ENCODE measurements at places on chromosomes 16 and 17.

DNA sequence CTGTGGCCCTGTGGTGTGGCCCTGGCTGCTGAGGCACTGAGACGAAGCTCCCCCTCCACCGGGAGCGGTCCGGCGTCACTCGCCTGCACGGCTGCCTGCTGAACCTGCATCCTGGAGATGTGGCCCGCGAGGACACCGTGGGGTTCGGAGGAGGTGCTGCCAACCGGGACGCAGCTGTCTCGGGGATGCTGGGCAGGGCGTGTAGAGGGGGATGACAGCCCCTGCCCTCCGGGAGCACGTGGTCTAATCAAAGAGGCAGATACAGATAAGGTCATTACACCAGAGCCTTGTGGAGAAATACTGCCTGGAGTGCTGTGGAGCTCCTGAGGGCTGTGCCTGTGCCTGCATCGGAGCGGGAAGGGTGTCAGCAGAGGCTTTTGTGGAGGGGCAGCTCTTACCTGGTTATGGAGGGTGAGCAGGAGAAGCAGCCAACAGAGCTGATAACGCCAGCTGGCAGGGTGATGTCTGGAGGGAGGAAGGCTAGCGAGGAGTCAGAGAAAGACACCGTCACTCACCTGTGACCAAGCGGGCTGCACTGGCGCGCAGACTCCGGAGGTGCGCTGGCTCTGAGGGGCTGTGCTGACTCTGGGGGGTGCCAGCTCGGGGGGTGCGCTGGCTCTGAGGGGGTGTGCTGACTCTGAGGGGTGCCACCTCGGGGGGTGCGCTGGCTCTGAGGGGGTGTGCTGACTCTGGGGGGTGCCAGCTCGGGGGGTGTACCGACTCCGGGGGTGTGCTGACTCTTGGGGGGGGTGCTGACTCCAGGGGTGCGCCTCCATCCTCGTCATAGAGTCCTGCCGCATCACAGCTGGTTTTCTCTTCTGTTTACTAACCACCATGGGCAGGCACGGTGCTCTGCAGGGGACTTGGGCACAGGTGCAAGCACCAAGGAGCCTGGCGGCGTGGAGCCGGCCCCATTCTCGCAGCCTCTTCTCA lies 104.7 kb upstream of the CHMP6 start:
- DNase-seq: no peak

- no peak for DNase-seq
Measured at GRCh38 chr17:688100-688989, 26.3 kb downstream of the VPS53 start.

GRCh38 chr17:81416612-81417011 lies 21.4 kb downstream of the BAHCC1 start:
- DNase-seq: no peak

DNA sequence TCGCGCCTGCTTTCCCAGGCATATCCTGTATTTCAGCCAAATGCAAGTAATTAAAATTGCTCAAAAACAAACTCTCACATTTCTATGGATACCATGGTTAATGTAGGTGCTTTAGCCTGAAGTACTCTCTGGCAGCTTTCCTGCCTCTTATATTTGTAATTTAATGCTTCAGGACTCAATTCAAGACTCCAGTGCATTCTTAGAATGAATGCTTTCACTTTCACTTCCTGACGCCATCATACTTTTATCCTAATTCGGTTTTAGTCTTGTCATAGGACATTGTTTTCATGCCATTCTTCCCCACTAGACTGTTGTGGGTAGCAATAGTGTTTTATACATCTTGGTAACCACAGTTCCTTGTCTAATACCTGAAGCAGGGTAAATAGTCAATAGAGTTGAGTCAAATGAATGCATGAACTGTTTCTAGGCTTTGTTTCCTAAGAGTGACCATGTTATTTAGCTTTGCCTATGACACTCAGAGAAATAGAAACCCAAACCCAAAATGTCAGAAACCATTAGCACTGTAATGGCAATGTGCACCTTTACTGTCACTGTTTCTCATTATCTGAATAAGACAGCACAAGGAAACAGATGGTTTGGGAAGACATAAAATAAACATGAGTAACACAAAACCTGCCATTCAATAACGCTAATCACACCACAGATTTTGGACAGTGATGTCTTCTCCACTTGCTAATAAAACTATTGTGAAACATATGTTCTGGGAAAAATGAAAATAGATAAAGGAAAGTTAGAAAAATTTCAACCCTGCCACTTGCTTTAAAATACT lies 705.5 kb downstream of the CDH11 start:
- no peak for DNase-seq

GRCh38 chr17:35764123-35764991 lies 3.7 kb downstream of the C17orf50 start:
- peak; percentile 75 for DNase-seq

- no peak for DNase-seq
Measured at GRCh38 chr17:5580969-5581368, 3.3 kb downstream of the NLRP1 start.

- DNase-seq: no peak
Measured at GRCh38 chr16:27781195-27781524, 231.2 kb downstream of the KATNIP start.

- no peak for DNase-seq
Measured at GRCh38 chr17:11138023-11138422, 103.0 kb upstream of the SHISA6 start.

DNA sequence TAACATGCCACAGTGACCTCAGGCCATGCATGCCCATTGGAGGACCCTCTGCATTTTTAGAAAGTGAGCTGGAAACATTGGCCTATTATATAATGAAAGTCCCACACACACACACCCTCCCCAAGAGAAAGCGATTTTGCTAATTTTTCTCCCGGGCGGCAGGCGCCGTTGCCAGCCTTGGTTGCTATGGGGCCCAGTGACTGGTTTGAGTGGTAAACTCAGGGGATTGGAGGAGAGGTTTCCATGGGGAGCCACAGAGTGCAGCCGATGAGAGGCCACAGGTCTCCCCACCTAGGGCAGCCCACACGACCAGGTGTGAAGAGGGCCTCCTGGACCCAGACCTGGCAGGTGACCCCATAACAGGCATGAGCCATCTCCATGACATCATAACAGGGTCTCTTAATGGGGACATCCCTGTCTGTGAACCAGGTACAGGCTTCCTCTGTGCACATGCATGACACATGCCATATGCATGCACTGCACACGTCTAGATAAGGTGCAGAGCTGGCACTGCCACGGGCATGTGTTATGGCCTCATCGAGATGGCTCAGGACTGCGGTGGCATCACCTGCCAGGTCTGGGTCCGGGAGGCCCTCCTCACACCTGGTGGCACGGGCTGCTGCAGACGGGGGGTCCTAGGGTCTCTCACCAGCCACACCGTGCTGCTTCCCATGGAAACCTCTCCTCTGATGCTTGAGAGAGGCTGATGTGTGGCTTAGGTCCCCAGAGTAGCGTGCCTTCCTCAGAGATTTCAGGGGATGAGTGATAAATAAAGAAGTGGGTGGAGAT lies 144.1 kb downstream of the RBFOX3 start:
- no peak for DNase-seq

GRCh38 chr17:9509236-9509816 lies 66.3 kb downstream of the STX8 start:
- DNase-seq: no peak

DNA sequence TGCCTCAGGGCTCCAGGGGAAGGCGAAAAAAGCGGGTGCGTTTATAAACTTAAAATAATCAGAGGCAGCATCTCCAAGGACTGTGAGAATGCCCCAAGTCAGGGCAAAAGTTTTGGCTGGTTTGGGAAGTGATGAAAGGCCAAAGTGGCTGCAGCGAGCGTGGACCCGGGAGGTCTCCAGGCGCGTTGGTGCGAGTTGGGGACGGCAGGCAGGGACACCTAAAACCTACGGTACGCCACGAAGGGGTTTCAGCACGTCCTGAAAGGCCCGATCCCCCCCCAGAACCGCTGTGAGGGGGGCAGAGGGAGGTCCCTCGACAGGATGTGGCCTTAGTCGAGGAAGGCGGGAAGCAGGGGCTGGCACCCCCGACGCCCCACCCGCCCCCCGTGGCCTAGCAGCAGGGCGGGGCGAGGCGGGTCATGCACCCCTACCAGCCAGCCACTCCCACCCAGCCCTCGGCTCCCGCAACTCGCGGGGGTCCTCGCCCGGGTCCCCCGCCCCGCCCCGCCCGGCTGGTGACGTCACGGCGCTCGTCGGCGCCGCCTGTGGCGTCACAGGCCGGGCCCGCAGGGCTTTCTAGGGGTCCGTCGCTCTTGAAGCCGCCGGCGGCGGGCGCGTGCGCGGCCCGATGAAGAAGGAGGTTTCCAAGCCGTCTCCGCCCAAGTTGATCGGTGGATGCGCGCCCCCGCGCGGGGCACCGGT lies at the start of gene MYCBPAP:
TSS of gene MYCBPAP (plus strand) at position 569 of the 702 bp plus-strand sequence. CDS start 236 bp downstream, outside the sequence.
- DNase-seq: peak; percentile 64

DNA sequence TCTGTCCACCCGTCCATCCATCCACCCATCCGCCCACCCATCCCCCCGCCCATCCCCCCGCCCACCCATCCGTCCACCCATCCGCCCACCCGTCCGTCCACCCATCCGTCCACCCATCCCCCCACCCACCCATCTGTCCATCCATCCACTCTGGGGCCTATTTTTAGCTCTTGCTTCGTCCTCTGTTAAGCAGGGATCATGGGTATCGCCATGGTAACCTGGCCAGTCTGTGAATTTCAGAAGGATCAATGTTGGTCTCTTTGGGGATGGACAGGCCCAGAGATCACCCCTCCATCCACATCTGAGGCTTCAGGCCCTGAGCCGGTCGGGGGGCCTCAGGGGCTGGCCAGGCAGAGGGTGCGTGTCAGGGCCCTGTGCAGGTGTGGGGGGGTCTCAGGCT lies 15.2 kb upstream of the DPEP1 start:
- no peak for DNase-seq

- DNase-seq: no peak
Measured at GRCh38 chr16:47888142-47888541, 267.7 kb downstream of the ABCC12 start.

GRCh38 chr17:28949185-28950016 lies 1.9 kb downstream of the PHF12 start:
- peak; percentile 22 for DNase-seq

GRCh38 chr16:54341892-54342776 lies 55.5 kb upstream of the IRX3 start:
- no peak for DNase-seq

DNA sequence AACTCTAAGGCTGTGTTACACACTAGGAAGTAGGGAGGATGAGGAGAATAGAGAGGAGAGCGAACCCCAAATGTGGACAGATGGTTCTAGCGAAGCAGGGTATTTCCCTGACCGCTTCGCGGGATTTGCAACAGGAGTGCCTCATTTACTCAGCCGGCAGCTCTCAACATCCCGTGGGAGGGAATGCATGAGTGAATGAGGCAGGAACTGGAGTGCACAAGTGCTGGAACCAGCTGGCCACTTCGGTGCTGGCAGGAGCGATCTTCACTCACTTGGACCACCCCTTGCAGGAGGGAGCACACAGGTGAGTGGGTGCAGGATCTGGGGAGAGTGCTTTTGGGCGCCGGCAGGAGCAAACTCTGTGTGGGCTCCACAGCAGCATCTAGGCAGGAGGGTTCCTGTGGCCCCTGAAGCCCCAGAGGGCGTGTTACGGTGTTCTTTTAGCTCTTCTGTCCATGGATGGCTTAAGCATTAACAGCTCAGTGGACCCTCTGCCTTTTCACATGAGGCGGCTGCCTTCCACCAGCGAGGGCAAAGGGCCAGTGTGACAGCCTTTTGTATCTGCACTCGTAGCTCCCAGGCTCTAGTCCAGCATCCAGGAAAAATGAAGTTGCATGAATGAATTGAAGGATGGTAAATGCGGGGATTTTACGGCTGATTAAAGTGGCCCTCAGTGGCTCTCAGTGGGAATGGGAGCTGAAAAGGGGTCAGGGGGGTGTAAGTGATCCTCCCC lies 17.4 kb upstream of the ZNHIT3 start:
- no peak for DNase-seq

GRCh38 chr17:32992321-32993033 lies 830 bp downstream of the SPACA3 start:
- DNase-seq: no peak

- no peak for DNase-seq
Measured at GRCh38 chr17:45828171-45828570, 16.5 kb upstream of the SPPL2C start.

GRCh38 chr16:58119509-58119845 lies 9.7 kb downstream of the CFAP20 start:
- no peak for DNase-seq

GRCh38 chr17:27294689-27295630 lies 1.0 kb downstream of the WSB1 start:
- DNase-seq: no peak

- DNase-seq: no peak
Measured at GRCh38 chr17:1039511-1040215, 42.7 kb downstream of the TIMM22 start.

DNA sequence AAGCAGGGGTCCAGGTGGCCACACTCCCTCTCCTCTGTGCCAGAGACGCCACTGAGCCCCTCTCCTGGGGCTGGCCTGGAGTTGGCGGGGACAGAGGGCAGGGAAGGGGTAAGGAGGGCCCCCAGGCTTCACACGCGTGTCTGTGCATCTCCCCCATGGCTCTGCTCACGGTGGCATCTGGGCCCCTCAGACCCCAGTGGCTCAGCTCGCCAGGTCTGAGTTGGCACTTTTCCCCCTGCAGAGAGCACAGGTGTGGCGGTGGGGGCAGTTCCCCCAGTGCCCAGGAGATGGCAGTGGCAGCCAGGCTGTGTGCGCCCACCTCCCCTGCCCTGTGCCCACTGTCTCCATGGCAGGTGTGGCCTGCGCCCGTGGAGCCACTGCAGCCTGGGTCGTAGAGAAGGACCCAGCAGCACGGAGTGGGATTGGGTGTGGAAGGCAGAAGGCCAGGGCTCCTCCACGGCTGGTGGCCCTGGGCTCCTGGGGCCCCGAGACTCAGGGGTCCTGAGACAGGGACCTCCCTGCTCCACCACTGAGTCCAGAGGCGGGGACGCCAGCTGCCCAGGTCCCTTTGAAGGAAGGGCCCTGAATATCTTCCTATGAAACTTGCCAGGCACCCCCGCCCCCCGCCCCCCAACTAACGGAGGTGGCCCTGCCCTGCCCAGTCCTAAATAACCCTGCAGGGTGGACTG lies 4.3 kb upstream of the APRT start:
- no peak for DNase-seq

GRCh38 chr17:50893183-50893993 lies 27.2 kb upstream of the TOB1 start:
- no peak for DNase-seq

- DNase-seq: no peak
Measured at GRCh38 chr17:39508987-39509386, 47.7 kb downstream of the CDK12 start.

DNA sequence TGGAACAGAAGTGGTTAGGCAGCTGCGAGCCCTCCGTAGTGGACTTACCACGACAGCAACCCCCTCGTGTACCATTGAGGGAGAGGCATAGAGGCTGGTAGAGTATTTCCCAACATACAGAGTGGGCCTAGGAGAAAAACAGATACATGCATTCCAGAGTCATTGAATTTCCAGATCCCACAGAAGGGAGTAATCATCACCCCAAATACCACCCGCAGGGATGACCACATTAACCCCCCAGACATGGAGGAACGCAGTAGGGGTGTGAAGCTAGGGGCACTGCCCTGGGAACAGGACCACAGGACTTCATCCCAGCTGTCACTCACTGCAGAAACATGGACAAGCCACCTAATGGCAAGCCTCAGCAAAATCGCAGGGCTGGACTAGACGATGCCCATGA lies 44.7 kb upstream of the ICAM2 start:
- DNase-seq: no peak

All from stimulated activated CD4-positive, alpha-beta T cell treated with anti-CD3 and anti-CD28 coated beads, Interleukin-15, amount 100 ng/mL, for 1 hour (primary cell).